ENCODE measurements at places on chromosomes 6 and 20.

- DNase-seq: no peak
These were observed 580.6 kb downstream of the TFAP2A start for GRCh38 chr6:9834233-9834632.

DNA sequence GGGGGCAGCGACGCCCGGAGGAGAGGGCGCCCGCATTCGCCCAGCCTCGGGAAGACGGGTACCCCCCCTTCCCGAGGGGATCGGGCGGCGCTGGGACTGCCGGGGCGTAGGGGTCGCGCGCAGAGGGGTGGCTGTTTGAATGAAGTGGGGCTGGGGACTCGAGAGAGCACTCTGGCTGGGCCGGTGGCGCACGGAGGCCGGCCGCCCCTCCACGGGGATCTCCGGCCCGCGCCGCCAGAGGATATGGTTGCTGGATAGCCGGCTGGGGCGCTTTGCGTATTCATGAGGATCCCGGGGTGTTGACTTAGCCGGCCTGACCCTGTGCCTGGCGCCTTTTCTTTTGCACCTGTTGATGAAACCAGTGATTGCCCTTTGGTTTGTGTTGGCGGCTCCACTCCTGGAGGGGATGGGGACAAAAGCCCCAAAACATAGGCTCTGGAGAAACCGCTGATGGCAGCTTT lies 469 bp downstream of the SYNJ2 start:
- DNase-seq: peak; percentile 69

- no peak for DNase-seq
These were observed 4.7 kb downstream of the AGPAT1 start for GRCh38 chr6:32171234-32171633.

DNA sequence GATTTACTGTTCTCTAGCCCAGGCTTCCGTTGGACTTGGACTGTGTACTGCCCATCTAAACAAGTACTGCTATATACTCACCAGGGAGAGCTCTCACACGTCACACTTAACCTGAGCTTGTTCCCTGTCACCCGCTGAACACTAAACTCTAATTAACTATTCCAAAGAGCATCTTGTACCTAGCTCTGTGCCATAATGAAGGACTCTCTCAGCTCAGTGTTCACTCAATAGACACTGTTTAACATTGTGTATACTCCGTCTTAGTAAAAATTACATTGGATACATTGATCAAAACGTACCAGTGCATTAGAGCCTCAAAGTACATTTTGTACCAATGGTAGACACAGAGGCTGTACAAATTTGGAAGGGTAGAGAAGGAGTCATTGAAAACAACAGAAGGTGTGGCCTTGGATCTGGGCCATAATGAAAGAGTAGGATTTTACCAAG lies 55.4 kb upstream of the EPHA7 start:
- DNase-seq: no peak

DNA sequence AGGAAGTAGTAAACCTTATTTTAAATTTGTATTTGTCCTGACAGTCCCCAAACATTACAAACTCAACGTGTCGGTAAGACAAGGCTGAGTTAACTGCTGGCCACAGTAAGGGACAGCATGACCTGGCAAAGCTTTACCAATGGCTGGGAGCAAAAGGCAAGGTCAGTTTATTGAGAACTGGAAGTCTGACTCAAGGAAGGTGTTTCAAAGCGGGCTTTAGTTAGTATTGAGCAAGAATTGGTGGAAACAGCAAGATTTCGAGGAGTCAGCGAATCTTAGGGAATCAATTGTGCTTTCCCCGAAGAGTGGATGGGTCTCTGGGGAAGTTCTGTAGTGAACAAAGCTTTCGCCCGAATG lies 885 bp upstream of the GZF1 start:
- DNase-seq: no peak

- no peak for DNase-seq
These were observed 158.3 kb downstream of the DOK5 start for GRCh38 chr20:54633374-54634355.

GRCh38 chr6:131642565-131642964 lies 5.5 kb downstream of the ENPP3 start:
- no peak for DNase-seq

GRCh38 chr20:25281541-25281991 lies 33.7 kb downstream of the PYGB start:
- no peak for DNase-seq

DNA sequence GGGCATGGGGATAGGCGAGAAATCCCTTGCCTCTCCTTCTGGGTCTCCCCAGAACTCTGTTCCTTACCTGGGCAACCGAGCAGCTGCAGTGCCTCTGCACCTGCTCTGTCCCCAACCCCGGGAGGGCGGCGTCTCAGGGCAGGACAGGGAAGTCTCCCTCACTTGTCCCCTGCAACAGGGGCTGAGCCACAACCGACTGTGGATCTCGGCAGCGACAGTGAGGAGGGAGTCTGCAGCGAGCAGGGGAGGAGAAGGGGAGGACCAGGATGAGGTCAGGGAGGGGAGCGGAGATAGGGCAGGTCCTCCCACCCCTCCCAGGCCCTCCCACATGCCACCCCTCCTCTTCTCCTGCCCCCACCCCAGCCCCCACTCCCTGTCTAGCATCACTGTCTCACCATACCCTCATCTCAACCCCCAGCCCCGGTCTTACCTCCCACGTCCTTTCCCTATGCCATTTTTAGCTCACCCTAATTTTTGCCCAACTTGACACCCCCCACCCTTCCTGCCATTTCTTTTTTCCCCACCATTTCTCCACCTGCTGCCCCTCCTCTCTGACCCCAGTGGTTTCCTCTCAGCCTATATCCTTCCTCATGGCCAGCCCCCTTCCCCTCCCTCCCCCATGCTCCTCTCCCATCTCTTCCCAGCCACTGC lies at the start of gene TNXB:
TSS of gene TNXB (minus strand) at position 225 of the 651 bp plus-strand sequence. CDS start 11,140 bp downstream, outside the sequence.
- peak; percentile 63 for DNase-seq

- DNase-seq: no peak
These were observed 33.6 kb upstream of the NOP56 start for GRCh38 chr20:2618815-2619214.

GRCh38 chr6:116002756-116003155 lies 57.9 kb downstream of the FRK start:
- DNase-seq: no peak

DNA sequence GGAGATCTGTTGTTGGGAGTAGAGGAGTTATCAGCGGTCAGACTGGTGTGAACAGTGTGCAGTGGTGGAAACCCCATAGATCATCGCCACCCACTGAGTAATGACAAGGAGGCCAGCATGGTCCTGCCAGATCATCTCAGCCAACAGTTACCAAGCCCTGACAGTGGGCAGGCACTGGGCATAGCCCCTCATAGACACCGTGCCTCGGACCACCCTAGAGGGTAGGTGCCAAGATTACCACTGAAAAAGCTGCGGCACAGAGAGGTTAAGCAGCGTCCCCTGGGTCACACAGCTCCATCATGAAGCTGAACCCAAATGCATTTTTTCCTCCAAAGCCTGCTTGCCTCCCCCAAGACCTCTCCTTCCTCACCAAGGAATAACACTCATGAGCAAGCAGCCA lies 21.5 kb upstream of the BMP7 start:
- no peak for DNase-seq

DNA sequence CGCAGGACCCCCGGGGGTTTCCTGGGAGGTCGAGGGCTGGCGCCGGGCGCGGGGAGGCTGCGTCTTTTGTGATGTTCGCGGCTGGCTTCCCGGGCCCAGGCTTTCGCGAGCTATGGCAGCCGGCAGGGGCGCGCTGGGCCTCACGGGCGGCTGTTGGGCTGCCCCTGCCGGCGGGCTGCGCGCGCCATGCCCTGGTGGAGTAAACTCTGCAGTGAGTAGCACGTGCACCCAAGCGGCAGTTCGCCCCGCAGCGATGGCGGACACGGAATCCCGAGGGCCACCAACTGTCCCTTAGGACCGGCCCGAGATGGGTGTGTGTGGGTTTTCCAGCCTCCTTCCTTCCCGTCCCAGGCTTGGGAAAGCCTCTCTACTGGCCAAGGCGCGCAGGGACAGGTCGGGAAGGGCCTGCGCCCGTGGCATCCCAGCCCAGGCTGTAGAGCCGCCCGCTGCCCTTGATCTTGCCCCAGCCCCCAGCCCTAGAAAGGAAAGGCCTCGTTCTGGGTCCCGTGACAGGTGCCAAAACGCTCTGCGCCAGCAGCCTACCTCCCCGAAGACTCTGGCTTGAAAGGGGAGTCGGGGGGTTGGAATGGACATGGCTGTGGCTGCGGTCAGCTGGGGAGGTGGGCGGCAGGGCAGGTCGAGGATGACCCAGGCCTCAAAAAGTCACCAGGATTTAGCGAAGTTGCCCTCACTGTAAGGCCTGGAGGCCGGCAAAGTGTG lies 49.7 kb downstream of the ZBTB2 start:
- no peak for DNase-seq

DNA sequence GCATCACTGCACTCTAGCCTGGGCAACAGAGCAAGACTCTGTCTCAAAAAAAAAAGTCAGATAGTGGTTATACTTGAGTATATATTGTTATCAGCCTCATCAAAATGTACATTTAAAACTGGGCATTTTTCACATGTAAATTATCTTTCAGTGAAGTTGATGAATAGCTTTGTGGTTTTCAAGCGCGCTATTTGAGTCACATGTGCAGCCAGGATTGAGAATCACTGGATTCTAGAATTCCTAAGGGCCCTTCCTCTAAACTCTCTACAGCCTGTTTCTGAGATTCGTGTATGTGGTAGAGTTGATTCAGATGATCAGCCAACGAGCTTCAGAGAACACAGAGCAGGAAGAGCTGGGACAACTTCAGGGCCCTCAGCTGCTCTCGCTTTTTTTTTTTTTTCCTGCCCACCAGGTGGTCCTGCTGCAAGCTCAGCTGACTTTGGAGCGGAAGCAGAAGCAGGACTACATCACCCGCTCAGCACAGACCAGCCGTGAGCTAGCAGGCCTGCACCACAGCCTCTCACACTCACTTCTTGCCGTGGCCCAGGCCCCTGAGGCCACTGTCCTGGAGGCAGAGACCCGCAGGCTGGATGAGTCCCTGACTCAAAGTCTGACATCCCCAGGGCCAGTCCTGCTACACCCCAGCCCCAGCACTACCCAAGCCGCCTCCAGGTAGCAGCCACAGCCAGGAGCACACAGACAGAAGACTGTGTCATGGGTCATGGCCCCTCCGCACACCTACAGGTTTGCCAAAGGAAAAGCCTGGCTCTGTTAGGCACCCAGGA lies 18.3 kb downstream of the C20orf173 start:
- DNase-seq: no peak
